ENCODE measurements at places on chromosomes 16 and 17.

- no peak for DNase-seq
These were observed at the start of gene CHP2 for GRCh38 chr16:23754594-23755483. CHP2 (plus strand) TSS chr16:23755026; CDS start chr16:23755050, 24 bp downstream.

- DNase-seq, result no peak
These were observed 3.2 kb downstream of the ZSCAN10 start for GRCh38 chr16:3095869-3096268.

DNA sequence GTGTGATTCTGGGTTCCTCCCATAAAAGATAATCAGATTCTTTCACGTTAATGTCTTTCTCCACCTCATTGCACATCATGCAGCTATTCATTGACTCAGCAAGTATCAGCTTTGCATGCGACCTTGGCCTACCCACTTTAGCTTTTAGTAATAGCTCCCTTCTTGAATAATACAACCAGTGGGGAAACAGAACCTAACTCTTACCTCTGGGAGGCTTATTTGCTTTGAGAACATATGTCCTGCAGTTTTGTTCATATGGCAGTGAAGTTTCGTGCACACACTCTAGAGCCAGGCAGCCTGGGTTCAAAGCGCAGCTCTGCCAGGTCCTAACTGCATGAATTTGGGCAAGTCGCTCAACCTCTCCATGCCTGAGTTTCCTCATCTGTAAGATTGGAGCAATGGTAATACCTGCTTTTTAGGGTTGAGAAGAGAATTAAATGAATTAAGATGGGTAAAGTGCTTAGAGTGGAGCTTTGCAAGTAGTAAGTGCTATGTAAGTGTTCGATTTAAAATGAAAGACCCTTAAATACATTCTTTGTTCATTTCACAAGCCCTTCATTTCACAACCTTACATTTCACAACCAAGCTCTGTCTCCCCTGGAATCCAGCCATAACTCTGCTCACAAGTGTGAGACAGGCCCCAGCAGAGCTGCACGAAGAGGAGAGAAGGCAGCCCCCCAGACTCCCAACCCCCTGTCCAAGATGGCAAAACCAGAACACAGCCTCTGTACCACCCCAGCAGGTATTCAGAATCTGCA lies 29.3 kb downstream of the MAPT start:
- DNase-seq, result no peak

DNA sequence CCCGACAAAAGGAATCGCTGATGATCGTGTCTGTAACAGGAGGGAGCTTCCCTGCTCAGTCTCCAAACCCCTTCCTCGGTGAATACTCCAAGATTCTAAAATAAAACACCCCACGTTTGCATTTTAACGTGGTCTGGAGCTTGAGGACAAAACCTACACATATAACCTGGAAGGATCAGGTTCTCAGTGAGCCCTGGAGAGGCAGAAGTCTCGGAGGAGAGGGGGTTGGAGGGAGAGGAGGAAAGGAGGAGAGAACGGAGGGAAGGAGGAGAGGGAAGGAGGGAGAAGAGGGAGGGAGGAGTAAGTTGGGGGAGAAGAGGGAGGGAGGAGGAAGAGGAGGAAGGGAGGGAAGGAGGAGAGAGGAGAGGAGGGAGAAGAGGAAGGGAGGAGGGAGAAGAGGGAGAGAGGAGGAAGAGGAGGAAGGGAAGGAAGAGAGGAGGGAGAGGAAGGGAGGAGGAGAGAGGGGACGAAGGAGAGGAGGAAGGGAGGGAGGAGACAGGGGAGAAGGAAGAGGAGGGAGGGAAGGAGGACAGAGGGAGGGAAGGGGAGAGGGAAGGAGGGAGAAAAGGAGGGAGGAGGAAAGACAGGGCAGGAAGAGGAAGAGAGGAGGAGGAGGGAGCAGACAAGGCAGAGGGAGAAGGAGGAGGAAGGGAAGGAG lies 27.4 kb upstream of the GINS2 start:
- no peak for DNase-seq

GRCh38 chr17:62627219-62627903 lies at the start of gene MRC2:
MRC2 (plus strand) TSS chr17:62627670; CDS start chr17:62627803, 133 bp downstream.
- peak; percentile 39 for DNase-seq

- peak; percentile 51 for DNase-seq
These were observed 222.7 kb upstream of the CIBAR2 start for GRCh38 chr16:85334718-85335583.

DNA sequence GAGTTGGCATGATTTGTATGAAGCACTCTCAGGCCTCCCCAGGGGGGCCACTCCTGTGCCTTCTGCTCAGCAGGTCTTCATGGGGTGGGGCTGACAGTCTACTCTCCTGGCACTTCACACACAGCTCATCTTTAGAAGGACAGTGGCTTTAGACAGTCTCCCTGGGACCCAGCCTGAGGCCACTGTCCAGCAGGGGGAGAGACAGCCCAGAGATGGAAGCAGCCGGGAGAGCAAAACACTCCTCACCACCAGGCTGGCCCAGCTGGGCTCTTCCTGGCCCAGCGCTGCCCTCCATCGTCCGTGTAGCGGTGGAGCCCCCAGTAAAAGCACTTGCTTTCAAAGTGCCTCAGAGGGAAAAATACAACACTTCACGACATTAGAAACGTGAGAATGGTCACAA lies 62.0 kb upstream of the CRHR1 start:
- no peak for DNase-seq
